Hematopoietic multipotent progenitor cell (in vitro differentiated cells): ENCODE measurements at places on chromosomes 4 and X.

DNA sequence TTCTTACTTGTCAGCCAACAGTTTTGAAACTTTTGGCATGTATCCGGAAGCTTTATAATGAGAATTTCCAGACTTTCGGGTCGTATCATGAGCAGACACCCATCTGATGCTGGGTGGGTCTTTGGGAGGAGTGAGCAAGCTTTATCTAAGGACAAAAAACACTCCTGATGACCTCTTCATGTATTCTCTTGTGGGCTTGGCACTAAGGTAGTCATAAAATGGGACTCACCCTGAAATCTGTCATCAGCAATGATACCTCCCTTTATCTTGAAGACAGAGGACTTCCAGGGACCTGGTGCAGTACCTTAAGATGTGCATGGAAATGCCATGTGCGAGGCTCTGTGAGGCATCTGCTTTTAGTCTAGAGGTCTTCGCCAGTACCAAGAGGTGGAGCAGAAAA, 346.3 kb upstream of the PPARGC1A start:
- no peak for DNase-seq

DNA sequence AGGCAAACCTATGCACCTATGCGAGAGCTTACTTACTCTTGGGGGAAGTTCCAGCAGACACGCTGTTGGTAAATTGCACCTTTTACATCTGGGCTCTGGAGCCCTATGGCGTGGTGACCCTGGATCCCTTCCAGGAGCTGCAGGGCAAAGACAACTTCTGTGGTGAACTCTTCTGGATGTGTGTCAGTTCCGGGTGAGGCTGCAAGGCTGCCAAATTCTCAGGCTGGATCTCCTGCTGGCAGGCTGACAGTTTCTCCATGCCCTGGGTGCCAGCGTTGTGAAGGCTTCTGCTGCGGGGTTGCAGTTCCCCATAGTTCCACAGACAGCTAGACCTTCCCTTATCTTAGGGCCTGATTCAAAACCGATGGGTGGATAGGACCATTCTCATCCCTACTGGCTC, 37.9 kb downstream of the RAP2C start:
- DNase-seq = peak; percentile 0

- DNase-seq = no peak
Measured at GRCh38 chr4:141560056-141560455, 76.3 kb upstream of the IL15 start.

DNA sequence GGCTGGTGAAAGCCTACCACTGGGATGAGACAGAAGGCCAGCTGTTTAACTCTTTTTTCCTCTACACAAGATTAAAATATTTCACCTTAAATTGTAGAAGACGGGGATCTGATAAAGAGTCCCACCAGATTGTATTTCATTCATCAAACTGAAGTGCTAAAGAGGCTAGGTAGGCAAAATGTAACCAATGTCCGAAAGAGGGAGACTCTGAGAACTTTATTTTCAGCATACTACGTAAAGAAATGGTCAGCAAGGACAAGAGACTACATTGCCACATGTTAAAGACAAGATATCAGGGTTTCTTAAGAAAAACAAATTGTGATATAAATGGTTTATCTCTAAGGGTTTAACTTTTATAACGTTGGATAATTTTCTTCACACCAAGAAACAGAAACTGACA, 71.6 kb upstream of the INPP4B start:
- DNase-seq = no peak

- no peak for DNase-seq
Measured at GRCh38 chrX:150940844-150941495, 42.2 kb upstream of the HMGB3 start.

DNA sequence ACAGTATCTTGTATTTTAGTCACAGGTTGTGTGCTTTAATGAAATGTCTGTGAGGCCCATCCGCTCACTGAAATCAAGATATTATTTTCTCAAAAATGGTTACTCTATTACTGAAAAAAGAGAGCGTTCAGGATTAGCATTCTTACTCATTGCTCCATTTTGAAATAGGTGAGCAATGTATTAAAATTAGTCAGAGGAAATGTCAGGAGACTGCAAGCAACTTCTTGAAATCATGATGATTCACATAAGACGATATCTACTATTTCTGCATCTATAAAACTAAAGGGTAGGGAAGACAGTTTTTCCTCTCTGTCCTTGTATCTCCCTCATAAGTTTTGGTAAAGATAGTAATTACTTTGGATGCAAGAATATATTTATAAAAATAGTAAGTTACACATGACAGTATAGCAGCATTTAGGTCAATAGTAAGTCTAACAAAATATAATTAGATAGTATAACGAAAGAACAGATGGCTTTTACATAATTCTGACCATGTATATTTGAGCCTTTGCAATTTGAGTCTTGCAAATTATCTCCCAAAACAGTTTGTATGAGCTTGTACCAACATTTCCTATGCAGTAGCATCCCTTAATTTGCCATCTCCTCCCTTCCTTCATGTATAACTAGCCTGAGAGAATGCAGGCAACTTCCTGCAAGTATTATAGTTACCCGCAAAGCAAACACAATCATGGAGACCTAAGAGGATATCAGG, 937.8 kb downstream of the PCDH7 start:
- DNase-seq = no peak

DNA sequence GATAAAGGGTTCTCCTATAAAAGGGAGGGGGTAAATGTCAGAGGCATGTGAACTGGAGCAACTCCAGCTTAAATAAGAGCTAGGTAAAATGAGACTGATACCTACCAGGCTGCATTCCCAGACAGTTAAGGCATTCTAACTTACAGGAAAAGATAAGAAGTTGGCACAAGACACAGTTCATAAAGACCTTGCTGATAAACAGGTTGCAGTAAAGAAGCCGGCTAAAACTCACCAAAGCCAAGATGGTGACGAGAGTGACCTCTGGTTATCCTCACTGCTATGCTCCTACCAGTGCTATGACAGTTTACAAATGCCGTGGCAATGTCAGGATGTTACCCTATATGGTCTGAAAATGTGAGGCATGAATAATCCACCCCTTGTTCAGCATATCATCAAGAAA, 13.1 kb upstream of the SULT1B1 start:
- no peak for DNase-seq

DNA sequence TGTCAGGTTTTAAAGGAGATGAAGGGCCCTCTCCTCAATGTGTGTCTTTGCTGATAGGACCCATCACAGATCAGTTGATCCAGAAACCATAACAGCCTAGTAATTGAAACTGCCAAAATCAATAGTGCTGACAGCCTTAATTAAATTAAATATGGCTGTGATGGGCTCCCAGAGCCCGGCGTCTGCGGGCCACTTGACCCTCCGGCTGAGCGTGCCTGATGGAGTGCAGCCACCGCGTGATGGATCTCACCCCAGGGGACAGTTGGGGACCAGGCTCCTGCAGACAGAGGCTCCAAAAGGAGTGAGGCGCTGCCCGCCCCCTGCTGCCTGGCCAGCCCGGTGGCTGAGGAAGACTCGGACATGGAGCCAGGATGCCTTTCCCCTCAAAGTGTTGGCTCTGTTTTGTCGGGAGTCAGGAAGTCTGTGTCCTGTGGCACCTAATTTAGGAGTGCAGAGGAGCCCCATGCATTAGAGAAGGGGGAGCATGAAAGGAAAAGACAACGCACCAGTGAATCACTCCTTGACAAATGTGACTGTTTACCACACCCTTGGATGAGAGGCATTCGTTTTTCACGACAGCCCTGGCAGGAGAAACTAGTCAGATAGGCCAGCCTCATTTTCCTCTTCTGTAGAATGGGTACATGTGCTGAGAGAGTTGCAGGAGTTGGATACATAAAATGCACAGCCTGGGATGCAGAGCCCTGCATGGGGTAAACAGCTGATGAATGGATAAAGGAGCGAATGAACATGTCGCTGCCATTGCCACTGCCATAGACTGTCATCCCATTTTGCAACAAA, 40.9 kb upstream of the MSX1 start:
- no peak for DNase-seq

GRCh38 chr4:117370944-117371668, 285.7 kb upstream of the TRAM1L1 start:
- DNase-seq = no peak

DNA sequence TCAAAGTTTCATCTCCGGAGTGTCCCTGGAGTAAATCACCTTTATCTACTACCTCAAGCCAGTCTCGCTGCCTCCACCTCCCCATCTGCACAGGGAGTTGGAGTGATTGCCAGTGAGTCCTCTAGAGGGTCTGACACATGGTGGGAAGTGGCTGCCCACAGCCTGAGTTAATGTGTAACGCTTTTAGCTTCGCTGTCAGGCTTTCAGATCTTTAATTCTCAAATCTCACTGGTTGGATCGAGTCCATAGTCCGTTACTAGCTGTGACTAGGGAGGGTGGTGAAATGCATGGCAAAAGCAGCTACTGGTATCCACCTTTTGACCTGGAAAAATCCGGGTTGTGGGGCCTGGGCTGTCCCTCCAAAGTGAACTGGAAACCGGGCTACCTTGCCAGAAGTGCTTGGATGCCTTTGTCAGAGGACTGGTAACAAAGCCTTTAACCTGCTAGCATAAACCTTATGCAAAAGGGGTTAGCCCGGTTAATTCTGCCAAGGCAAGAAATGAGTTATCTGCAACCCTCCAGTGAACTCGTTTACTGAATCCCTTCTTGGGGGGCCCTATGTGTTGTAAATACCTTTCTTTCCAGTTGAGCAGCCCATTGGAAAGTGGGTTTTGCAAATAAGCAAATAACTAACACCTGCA, 5.1 kb upstream of the WDR1 start:
- DNase-seq = no peak

DNA sequence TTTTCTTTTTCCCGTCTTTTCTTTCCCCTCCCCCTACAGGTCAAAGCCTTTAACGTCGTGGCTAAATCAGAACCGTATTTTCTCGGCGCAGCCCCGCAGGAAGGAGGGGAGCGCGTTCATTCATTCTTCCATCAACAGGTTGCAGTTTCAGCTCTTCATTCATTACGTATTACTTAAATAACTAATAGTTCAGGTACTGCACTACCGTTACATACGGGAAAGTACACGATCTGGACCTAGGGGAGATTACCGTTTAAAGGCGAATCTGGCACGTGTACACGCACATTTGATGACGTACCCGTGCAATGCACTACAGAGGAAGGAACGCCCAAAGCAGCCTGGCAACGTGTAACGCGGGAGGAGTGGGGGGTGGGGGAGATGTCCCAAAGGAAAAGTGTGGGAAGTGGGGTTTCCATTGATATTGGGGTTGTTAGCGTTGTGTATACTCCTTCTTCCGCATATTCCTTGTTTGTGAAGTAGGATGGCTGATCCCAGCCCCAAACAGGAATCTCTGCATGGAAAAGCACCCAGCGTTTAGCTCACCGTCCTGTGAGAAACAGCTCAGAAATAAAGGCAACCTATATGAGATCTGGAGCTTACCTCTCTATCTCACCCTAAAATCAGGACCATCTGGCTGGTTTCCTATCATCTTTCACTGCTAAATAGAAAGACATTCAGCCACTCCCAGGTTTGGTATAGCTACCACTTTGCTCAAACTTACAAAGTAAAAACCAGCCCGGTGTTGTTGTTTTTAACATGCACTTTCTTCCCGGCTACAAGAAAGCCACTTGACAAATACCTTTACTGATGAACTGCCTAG, 585 bp upstream of the SEC24D start:
- peak; percentile 45 for DNase-seq

DNA sequence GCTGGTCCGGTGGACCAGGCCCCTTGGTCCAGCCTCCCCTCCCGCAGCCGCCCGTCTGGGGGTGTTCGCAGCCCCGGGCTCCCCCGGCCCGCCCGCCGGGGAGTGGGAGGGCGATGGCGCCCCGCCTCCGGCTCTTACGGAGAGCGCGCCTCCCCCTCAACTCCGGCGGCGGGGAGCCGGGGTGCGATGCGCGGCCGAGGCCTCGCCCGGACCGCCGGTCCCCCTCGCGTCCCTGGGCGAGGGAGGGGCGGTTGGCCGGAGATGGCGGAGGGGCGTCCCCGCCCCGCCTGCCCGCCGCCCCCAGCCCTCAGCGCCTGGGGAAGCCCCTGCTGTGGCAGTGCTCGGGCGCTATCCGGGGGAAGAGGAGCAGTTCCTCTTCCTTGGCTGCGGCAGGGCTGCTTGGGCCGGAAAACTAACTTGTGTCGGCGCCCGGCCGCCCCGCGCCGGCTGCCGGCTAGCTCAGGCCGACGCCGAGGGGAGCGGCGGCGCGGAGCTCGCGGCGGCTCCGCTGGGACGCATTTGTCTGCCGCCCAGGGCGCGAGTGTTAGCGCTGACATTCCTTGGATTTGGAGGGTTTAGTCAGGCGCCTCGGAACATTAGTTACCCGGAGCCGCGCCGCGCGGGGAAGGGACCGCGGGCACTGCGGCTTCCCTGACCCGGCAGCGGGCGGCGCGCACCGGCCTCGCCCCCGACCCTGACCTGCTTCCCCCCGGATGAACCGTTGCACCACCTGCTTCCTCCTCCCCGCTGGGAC, 994 bp downstream of the GALNT7 start:
- DNase-seq = peak; percentile 87

- peak; percentile 9 for DNase-seq
Measured at GRCh38 chr4:67746797-67747495, 7.2 kb downstream of the GNRHR start.

DNA sequence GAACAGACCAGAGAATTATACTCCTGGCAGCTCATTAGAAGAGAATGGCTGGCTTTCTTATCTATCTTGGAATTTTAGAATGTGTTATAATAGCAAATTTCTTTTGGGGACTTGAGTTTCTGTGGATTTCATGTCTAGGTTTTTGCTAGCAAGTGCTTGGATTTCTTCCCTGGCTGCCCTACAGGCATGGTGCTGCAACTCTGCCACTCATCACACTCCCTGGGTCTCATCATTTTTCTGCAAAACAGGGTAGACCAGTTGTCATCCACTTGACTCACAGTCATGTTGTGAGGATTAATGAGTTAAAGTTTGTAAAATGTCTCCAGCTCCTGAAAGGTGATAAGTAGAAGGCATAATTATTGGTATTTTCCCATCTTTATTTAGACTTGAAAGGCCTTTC, 60.7 kb upstream of the LCORL start:
- no peak for DNase-seq

GRCh38 chrX:24837966-24838365, 144.2 kb downstream of the POLA1 start:
- no peak for DNase-seq

DNA sequence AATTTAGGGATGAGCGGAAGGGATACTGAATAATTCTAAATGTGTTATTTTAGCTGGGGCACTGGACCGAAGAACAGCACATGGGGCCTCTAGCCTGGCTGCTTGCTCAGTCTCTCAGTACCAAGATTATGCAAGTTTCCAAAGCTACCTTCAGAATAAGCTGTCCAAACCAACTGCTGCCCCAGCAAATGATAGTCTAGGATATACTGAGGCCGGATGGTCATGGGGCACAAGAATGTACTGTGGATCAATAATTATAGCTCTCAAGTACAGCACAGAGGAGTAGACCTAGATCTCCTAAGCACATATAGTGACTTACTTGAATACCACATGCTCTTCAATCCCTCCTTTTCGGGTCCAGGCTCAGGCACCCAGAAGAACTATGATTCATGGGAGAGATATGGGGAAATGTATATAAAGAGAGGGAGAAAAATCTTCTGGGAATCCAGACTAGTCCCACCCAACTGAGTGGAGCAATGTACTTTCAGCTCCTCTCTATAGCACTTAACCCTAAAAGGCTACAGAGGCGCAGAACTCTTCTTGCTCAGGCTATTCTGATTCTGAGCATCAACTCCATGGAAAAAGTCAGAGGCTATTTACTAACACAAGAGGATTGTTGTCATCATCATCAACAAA, 160.3 kb upstream of the GPC4 start:
- DNase-seq = no peak

GRCh38 chr4:5890063-5890727, 2.7 kb downstream of the CRMP1 start:
- no peak for DNase-seq

GRCh38 chr4:76665721-76666120, 230.7 kb downstream of the SHROOM3 start:
- no peak for DNase-seq

GRCh38 chrX:133590703-133591505, 175.6 kb upstream of the GPC4 start:
- DNase-seq = no peak
